ENCODE measurements at places on chromosomes 12 and 14.
A peak's percentile ranks its signal among the peaks of the same experiment; 100 is the strongest.

DNA sequence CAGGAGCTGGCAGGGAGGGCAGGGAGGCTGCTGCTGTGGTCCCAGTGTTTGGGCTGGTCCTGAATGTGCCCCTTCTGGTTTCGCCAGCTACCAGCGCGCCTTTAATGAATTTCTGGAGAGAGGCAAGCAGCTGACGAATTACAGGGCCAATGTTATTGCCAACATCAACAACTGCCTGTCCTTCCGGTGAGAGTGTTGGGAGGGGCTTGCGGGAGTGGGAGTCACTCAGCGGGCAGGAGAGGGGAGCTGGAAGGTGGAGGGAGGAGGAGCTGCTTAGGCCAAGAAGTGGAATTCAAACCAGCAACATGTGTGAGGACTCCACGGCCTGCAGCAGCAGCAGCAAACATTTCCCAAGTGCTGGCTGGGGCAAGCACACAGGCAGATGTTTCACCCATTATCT lies 7.7 kb downstream of the TNFAIP2 start:
- no peak for DNase-seq

- no peak for DNase-seq
Observed at GRCh38 chr12:120936197-120936596, 32.0 kb upstream of the SPPL3 start.

- no peak for DNase-seq
Observed at GRCh38 chr12:75816897-75817296, 214.7 kb downstream of the PHLDA1 start.

GRCh38 chr12:110688446-110689280 lies at the start of gene HVCN1:
TSS of gene HVCN1 (minus strand) at chr12:110689115. CDS start at chr12:110683245, 5,870 bp downstream.
- peak; percentile 23 for DNase-seq

- no peak for DNase-seq
Observed at GRCh38 chr12:16553457-16553856, 52.5 kb downstream of the LMO3 start.

DNA sequence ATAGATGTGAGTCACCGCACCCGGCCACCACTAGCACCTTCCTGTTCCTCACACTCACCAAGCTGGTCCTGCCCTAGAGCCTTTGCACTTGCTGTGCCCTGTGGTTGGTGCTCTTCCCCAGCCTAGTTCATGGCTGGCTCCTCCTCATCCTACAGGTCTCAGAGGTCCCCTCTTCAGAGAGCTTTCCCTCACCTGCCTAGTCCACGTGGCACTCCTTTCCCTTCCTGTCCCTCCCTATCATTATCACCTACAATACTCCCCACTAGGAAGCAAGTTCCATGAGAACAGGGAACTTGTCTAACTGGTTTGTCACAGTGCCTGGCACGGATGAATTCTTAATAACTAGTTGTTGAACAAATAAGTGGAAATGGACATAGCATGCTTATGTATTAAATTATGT lies 24.0 kb upstream of the TMED10 start:
- no peak for DNase-seq

DNA sequence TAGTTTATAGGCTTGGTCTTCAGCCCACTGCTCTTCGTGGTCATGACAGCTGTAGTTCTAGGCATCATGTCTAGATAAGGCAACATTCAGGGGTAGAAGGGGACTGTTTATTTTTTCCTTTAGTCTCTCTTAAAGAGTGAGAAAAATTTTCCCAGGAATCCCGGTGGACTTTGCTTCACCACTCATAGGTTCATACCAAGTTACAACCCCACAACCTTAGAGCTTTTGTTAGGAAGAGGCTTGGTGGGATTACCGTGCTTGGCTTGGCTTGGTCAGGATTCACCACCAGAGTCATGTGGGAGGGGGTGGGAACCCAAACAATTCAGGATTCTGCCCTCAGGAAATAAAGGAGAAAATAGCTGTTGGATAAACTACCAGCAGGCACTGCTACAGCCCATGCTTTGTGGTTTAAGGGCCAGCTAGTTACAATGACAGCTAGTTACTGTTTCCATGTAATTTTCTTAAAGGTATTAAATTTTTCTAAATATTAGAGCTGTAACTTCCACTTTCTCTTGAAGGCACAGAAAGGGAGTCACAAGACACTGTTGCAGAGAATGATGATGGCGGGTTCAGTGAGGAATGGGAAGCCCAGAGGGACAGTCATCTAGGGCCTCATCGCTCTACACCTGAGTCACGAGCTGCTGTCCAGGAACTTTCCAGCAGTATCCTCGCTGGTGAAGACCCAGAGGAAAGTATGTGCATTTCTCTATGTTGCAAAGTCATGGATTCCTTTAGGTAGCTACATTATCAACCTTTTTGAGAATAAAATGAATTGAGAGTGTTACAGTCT lies 25.9 kb upstream of the PAPLN start:
- no peak for DNase-seq

DNA sequence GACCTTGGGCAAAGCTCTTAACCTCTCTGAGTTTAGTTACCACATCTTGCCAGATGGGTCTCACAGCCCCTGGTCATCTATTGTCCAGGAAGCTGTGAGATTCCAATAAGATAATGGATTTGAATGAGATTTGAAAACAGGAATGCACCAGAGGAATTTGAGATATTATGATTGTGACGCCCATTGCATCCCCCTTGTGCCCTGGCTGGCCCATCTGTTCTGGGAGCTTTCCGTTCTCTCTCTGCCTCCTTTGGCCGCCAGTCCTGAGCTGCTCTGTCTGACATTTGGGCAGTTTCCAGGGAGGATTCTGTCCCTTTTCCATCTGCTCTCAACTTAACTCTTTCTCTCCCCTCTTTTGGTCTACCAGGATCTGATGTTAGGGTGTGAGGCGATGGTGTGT lies 24.6 kb downstream of the SRRM4 start:
- no peak for DNase-seq

DNA sequence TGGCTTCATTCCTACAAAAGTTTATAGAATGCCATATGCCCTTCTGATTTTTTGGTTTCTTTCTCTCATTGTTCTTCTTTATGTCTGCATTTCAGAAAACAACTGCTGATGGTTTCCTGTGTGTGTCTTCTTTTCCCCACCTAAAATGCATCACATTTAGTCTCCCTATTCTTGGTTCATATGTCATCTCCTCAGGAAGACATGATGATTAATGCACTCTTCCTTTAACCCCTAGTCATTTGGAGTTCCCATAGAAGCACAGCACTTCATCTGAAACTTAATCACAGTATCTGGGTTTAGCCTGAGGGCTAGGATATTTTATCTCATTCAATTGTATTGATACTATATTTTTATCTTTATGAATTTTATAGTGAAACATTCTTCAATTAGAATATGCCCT lies 21.5 kb downstream of the GNPNAT1 start:
- DNase-seq: no peak

- DNase-seq: no peak
Observed at GRCh38 chr12:25058012-25058411, 109.1 kb upstream of the BCAT1 start.

- DNase-seq: no peak
Observed at GRCh38 chr12:103664626-103665025, 77.6 kb downstream of the STAB2 start.

GRCh38 chr14:63659726-63660125 lies 18.1 kb upstream of the WDR89 start:
- DNase-seq: no peak

- DNase-seq: no peak
Observed at GRCh38 chr12:45464699-45465098, 248.8 kb downstream of the ANO6 start.

GRCh38 chr12:46084666-46085631 lies 94.6 kb upstream of the SCAF11 start:
- no peak for DNase-seq

DNA sequence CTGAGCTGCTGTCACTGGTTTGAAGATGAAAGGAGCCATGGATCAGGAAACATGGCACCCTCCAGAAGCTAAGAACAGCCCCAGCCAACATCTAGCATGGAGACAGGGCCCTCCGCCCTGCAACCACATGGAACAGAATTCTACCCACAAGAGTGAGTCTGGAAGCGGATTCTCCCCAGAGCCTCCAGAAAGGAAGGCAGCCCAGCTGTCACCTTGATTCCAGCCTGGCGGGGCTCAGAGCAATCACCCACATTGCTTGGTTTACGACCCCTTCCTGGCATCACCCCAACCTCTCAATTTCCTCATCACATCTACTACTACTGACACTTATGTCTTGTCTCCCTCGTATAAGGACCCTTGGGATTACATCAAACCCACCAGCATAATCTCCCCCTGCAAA lies 38.5 kb downstream of the OAS2 start:
- DNase-seq: no peak

GRCh38 chr14:20608383-20609110 lies 17.4 kb upstream of the RNASE12 start:
- DNase-seq: no peak

GRCh38 chr12:65522956-65523860 lies 244.7 kb downstream of the MSRB3 start:
- no peak for DNase-seq

GRCh38 chr12:26227361-26227745 lies 32.0 kb downstream of the SSPN start:
- DNase-seq: no peak

DNA sequence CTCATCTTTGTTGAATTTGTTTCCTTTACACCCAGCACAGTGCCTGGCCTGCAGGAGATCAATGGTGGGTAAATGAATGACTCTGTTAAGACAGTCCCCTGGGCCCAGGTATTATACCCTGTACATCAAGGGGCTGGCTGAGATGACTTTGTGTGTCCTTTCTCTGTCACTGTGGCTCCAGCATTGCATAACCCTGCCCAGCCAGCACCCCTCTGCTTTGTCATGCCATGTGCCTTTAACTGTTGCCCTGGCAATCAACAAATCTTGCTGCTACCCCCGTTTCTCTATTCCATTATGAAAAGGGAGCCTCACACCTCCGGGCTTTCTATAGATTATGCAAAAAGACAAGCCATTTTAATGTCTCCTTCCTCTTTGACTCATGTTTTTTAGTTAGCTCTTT lies 7.6 kb upstream of the FLVCR2 start:
- DNase-seq: no peak

DNA sequence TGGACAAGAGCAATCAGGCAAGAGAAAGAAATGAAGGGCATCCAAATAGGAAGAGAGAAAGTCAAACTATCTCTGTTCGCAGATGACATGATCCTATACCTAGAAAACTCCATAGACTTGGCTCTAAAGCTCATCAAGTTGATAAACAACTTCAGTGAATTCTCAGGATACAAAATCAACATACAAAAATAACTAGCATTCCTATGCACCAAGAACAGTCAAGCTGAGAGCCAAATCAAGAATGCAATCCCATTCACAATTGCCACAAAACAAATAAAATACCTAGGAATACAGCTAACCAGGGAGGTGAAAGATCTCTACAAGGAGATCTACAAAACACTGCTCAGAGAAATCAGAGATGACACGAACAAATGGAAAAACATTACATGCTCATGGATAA lies 417.5 kb upstream of the ATP2B1 start:
- no peak for DNase-seq

DNA sequence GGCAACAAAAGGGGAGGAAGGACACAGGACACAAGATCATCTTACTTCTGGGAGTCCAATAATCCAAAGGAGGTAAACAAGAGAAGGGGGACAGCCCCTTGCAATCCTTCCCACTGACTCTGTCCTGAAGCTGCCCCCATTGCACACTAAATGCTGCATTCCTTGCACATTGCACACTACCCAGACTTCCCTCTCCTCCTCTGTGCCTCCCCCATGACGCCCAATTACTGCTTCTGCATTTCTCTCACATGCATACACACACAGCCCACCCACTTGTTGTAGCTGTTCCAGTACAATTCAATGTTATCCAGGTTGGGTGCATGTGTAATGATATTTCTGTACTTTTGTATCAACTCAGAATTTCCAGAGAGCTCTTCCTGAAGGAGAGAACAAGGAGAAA lies 5.5 kb downstream of the NDRG2 start:
- DNase-seq: no peak

GRCh38 chr12:13183620-13184019 lies 12.9 kb upstream of the EMP1 start:
- no peak for DNase-seq

GRCh38 chr12:53937099-53937498 lies 1.5 kb upstream of the HOXC13 start:
- DNase-seq: no peak

GRCh38 chr12:2974560-2974971 lies 15.4 kb downstream of the TEAD4 start:
- DNase-seq: peak; percentile 23

DNA sequence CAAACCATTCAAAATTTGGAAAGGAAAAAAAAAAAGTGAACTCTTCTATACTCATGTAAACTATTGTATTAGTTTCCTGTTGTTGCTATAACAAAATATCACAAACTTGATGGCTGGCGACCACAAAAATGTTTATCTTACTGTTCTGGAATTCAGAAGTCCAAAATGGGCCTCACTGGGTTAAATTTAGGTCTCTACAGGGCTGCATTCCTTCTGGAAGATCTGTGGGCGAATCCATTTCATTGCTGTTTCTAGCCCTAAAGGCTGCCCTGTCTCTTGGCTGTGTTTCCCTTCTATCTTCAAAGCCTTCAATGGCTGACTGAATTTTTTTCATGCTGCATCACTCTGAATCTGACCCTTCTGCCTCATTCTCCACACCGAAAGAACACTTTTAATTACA lies 105.1 kb upstream of the NAV3 start:
- DNase-seq: no peak

DNA sequence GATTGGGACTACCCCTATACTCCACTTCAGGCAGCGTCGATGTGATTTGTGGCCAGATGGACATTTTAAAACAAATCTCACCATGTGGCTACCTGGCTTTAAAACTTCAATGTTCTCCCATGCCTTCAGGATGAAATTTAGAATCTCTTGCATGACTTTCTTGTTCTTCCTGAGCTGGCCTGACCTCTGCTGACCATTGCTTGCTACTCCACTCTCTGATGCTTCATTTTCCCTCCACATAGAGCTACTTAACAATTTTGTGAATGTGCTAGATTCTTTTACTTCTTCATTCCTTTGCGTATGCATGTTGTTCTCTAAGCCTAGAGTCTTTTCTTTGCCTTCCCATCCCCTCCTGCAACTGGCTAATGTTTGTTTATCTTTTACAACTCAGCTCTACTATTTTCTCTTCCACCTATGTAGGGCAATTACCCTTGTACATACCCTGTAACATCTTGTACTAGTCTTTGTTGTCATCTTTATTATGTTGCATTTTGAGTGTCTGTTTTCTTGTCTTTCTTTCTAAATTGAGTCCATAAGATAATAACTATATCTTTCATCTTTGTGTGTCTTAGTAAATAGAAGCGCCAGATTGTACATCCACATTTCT lies 41.2 kb downstream of the YLPM1 start:
- DNase-seq: peak; percentile 48

- no peak for DNase-seq
Observed at GRCh38 chr12:65164774-65165173, 4.6 kb upstream of the LEMD3 start.

GRCh38 chr12:52448228-52448627 lies 3.7 kb downstream of the KRT6B start:
- no peak for DNase-seq

GRCh38 chr14:60348211-60348610 lies 99.2 kb downstream of the PPM1A start:
- no peak for DNase-seq

GRCh38 chr12:13208533-13209435 lies 12.3 kb downstream of the EMP1 start:
- DNase-seq: peak; percentile 40

- DNase-seq: no peak
Observed at GRCh38 chr12:49955899-49956662, 5.5 kb downstream of the AQP2 start.

- DNase-seq: no peak
Observed at GRCh38 chr12:82523996-82524395, 162.7 kb upstream of the TMTC2 start.

GRCh38 chr12:105852496-105852895 lies 286.3 kb downstream of the NUAK1 start:
- no peak for DNase-seq

- no peak for DNase-seq
Observed at GRCh38 chr12:8145754-8146441, 10.9 kb upstream of the ZNF705A start.

- no peak for DNase-seq
Observed at GRCh38 chr12:84874125-84874824, 38.3 kb downstream of the SLC6A15 start.
